ENCODE measurements at places on chromosomes 13 and 19. TPM values are rescaled to one million over a fixed set of nuclear protein-coding genes. Genes with fewer than 3 reads are reported as not detected.

MPHOSPH8 gene
- 11.1 TPM for total RNA-seq

CLIP3 gene
- total RNA-seq: 15.3 TPM

DNA sequence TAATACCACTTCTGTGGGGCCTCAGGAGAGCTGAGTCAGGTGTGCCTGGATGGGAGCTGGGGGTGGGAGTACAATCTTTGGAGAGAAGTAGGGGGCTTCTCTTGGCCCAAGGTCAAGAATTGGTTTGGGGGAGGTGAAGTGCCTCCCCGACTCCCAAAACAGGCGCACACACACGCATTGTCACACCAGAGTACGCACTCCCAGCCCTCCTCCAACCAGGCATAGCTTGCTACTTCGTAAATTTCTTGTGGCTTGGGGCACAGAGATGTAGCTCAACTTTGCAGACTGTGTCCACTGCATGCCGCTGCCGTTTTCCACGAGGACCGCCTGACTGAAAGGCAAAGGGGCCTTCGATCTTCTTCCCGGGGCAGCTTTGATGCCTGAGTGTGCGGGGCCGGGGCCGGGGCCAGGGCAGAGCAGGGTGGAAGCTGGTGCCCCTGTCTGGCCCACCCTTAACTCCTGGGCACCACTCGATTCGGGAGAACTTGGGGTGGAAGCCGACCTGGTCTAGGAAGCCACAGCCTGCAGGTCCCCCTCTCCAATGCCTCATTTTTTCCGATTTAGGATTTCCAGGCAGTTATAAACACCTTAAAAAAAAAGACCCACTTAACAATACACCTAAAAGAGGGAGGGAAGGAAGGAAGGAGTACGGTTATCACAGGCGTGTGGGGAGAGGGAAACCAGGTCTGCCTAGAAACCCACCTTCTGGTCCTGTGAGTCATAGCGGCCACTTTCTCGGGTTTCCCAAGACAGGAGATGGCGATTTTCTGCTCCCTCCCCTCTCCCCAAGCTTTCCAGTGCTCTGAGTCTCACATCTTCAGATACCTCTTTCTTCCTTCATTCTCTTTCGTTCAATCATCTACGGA lies 5.8 kb upstream of the TSHZ3 start:
- H3K27ac ChIP-seq: no peak overlapping the region
- no peak for DNase-seq
- H3K36me3 ChIP-seq: no peaks in the 10 kb centered on the region
- H3K4me3 ChIP-seq: no peak overlapping the region
- H3K27me3 ChIP-seq: peaks cover 84% of the 10 kb centered on the region
- H3K4me1 ChIP-seq: peaks cover 22% of the 10 kb centered on the region

GRCh38 chr13:49652355-49653305 lies 24.3 kb downstream of the ARL11 start:
- peaks cover 9% of the 10 kb centered on the region for H3K4me1 ChIP-seq
- H3K27ac ChIP-seq: no peak overlapping the region
- no peak overlapping the region for H3K4me3 ChIP-seq

- no peaks in the 10 kb centered on the region for H3K36me3 ChIP-seq
- peak overlapping the region; percentile 16 for H3K27ac ChIP-seq
- H3K4me1 ChIP-seq: peaks cover 10% of the 10 kb centered on the region
- H3K27me3 ChIP-seq: no peaks in the 10 kb centered on the region
- no peak for DNase-seq
Measured at GRCh38 chr13:111210091-111210490, 95.0 kb downstream of the ARHGEF7 start.

- no peaks in the 10 kb centered on the region for H3K36me3 ChIP-seq
- DNase-seq: no peak
- H3K4me1 ChIP-seq: peaks cover 5% of the 10 kb centered on the region
Measured at GRCh38 chr13:42873081-42873480, 91.7 kb downstream of the FAM216B start.

DNA sequence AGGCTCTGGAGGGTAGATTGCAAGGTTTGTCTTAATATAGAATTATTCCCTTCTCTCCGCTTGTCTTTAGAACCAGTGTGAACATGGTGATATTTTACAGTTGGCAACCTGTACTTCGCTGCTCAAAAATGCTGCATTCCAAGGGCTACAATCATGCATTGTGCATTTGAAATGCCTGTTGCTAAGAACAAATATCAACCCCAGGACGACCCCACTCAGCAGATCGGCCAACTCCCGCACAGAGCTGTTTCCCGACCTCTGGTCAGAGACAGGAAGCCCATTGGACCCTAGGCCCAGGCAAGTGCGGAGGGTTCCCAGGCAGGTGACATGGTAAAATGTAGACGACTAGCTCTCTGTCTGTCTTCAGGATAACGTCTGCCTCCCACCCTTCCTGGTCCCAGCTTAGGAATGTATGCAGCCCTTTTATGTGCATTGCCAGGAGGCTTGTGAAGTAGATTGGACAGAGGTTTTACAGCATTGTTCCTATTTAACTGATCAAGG lies 263.5 kb downstream of the FOXO1 start:
- H3K27me3 ChIP-seq: no peaks in the 10 kb centered on the region
- H3K27ac ChIP-seq: peak overlapping the region; percentile 71
- H3K36me3 ChIP-seq: no peaks in the 10 kb centered on the region

- no peaks in the 10 kb centered on the region for H3K27me3 ChIP-seq
- H3K4me3 ChIP-seq: no peak overlapping the region
- peaks cover 47% of the 10 kb centered on the region for H3K36me3 ChIP-seq
- DNase-seq: no peak
- no peaks in the 10 kb centered on the region for H3K4me1 ChIP-seq
Measured at GRCh38 chr19:42521346-42522030, 6.8 kb downstream of the CEACAM1 start.

GRCh38 chr13:105428811-105429210 lies 1106.7 kb downstream of the EFNB2 start:
- H3K27me3 ChIP-seq: no peaks in the 10 kb centered on the region
- H3K4me3 ChIP-seq: no peak overlapping the region
- no peaks in the 10 kb centered on the region for H3K36me3 ChIP-seq
- no peak for DNase-seq

DNA sequence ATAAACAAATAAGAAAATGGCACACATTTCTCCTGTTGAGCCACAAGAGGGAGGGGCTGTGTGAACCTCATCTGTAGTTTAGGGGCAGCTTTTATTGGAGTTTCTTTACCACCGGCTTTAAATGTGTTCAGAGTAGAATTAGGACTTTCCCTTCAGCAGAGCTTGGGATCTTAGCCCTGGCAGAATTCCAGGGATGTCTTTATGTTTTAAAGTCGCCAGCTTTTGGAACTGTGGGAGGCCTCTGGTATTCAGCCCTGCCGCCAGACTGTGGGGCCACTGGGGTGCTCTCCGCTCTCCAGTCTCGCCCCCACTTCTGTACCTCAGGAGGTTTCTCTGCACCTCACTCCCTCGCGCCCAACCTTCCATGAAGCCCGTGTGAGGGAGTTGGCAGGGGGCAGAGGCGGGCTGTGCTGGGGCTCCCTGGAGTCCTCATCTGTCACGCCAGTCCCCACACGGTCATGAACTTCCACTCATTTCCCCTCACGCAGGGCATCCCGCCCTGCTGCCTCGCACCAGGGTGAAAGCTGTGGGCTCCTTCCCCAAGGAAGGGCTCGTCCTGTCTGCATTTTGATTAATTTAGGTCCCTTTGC lies 31.5 kb downstream of the CCDC8 start:
- no peak for DNase-seq
- peaks cover 97% of the 10 kb centered on the region for H3K36me3 ChIP-seq
- H3K4me1 ChIP-seq: no peaks in the 10 kb centered on the region

DNA sequence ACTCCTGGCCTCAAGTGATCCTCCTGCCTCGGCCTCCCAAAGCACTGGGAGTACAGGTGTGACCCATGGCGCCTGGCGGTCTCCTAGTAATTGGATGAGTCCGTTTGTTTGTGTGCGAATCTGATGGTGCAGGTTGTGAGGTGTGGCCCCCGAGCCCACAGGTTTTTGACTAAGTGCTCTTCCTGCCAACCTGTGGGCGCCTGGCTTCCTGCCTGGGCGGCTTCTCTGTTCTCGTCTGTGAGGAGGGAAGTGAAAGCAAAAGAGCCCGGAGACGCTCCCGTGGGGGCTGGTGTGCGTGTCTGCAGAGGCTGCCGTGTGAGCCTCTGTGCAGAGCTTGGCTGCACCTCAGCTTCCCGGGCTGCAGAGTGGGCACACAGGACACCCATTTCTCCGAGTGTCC lies 10.0 kb downstream of the ARHGAP45 start:
- peaks cover 19% of the 10 kb centered on the region for H3K4me1 ChIP-seq
- peak overlapping the region; percentile 35 for H3K4me3 ChIP-seq
- DNase-seq: peak; percentile 51
- H3K27me3 ChIP-seq: no peaks in the 10 kb centered on the region
- H3K36me3 ChIP-seq: peaks cover 11% of the 10 kb centered on the region
- peak overlapping the region; percentile 23 for H3K27ac ChIP-seq

Data from esophagus squamous epithelium (tissue), 5 donors.